ENCODE measurements at places on chromosomes 7 and 10.

GRCh38 chr10:106592396-106592795, 572.1 kb downstream of the SORCS1 start:
- no peak for DNase-seq

DNA sequence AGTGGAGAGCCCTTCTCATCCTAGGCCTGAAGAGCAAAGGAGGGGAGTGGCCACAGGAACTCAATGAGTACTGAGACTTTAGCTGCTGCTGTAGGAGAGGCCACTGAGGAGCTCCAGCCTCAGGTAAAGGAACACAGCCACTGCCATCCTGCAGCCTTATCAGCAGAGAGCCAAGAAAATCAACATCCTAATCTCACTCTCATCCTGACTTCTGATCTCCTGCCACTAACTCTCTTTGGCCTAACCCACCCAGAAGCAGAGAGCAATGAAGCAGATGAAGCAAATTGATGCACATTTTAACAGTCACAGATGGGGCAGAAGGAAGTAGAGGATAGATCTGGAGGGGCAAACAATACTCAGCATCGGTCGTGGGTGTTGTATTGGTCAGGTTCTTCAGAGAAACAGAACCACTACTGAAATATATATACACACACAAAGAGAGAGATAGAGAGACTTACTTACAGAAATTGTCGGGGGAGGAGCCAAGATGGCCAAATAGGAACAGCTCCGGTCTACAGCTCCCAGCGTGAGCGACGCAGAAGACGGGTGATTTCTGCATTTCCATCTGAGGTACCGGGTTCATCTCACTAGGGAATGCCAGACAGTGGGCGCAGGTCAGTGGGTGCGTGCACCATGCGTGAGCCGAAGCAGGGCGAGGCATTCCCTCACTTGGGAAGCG, 297.6 kb downstream of the MTERF1 start:
- DNase-seq = no peak

- DNase-seq = no peak
These were observed 605 bp upstream of the NFKB2 start for GRCh38 chr10:102394801-102395399.

DNA sequence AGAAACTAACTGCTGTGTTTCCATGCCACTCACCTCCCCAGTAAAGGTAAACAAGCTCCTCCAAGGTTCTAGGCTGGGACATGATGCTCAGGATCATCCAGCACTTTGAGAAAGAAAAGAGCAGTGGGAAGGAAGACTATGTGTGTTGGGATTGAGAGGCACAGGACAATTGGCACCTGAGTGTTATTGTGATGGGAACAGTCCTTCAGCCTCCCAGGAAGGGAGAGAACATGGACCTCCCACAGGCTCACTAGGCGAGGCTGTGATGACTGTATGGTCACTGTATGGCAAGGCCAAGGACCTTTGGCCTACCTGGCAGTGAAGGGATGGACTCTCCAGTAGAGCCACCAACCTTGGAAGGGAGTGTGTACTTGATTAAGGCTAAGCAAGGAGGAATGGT, 123.2 kb upstream of the UNC5B start:
- no peak for DNase-seq

DNA sequence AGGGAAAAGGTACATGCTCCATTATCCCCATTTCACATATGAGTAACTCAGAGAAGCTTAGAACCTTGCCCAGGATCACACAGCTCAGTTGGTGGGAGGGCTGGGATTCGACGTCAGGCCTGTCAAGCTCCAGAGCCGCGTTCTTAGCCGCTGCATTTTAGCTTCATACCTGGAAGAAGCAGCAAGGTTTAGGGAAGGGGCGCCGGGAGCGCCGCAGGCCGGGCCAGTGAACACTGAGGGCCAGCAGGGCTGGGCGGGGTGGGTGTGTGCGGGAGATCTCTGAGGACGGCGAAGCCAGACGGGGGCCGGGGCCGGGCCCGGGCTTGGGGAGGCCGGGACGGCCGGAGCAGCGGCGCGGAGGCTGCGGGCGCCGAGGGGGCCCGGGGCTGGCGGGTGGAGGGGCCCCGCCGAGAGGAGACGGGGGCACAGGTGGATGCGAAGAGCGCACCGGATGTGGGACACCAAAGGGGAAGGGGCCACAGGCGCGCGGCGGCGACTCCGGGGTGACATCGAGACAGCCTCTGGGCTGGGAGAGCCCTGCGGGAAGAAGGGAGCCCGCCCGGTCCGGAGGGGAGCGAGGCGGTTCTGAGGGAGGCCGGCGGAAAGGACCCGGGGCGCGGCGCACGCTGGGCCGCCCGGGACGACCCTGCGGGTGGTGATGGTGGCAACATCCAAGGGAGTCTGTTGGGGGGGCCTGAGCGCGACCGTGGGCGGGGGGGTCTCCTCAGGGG, 498 bp downstream of the NDST2 start:
- no peak for DNase-seq

DNA sequence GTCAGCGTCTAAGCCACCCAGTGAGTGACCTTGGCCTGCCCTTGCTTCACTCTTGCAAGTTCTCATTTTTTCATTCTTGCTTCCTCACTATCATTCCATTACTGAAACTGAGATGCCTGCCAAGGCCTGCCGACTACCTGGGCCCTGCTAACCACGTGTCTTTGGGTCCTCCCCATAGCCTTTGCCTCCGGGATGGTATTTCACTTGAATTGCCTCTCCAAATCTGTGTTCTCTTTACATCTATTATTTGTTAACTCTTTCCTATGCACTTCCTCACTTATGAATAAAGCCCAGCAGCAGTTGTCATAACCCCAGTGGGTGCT, 234.6 kb downstream of the SNX10 start:
- no peak for DNase-seq

DNA sequence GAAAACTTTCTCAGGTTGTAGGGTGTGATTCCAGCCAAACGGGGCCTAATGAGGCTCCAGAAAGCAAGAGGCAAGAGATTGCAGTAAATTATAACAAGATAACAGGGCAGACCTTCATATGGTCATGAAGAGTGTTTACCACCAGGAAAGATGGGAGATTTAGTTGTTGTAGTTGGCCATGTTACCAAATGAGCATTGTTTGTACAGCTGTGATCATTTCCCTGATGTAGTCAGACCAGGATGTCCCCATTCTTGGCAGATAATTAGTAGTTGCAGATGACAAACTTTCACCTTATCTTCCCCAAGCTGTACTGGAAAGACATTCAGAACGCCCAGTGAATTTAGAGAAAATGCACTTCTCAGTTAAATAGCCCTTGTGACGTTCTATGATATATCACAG, 630.8 kb downstream of the ANKRD7 start:
- no peak for DNase-seq

DNA sequence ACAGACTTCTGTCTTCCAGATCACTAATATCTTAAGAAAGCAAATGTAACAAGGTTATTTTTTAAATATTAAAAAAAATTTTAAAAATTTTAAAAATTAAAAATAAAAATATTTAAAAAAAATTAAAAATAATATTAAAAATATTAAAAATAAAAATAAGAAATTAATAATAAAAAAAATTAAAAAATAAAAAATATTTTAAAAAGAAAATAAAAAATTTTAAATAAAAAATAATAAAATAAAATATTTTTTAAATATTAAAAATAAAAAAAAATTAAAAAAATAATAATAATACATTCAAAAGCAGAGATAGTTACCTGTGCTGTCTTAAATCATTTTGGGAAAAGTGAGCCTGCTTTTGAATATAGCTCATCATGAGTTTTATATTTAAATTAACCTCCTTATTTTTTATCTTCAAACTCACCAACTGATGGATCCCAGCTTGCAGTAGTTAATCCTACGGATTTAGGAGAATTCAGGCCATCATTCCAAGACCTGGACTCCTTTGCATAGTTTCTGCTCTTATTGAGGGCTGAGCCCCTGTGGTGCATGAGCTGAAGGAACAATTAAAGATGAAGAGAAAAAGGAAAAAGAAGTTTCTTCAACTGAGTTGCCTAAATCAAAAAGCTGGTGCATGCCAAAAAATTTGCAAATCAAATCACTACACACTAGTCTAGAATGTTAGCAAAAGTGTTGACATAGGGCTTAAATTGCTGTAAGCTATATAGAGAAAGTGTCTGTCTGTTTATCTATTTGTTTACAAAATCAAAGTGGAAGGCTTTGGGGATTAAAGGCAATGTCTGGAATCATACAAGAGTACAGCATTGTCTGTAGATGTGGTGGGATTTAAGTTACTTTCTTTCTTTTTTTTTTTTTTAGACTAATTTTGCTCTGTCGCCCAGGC, 50.5 kb upstream of the ZNF438 start:
- DNase-seq = no peak

DNA sequence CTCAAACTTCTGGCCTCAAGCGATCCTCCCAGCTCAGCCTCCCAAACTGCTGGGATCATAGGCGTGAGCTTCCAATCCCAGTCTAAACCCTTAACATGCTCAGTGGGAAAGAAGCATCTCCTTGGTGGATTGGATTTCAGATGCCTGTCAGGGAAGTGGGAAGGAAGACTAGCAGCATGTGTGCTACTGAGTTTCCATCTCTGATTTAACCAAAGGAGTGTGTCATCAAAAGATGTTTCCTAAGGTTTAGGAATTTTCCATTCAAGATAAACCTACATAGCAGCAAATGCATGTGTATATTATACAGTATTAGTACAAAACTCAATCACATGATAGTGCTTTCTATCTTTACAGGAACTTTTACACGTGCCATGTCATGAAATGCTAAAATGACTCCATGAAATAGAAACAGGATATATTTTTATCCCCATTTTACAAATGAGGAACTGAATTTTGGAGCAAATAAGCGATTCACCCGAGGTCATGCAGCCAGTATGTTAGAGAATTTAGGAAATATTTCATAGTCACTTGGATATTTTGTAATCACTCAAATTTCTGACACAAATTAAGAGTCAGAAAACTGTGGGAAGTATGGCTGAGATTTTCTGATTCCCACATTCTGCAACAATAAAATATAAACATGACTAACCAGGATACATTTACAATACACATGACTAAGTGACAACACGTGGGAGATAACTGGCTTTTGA, 11.4 kb upstream of the TMEM26 start:
- DNase-seq = no peak

- no peak for DNase-seq
These were observed 1454.9 kb downstream of the REEP3 start for GRCh38 chr10:64976150-64976549.

GRCh38 chr7:16708980-16709379, 44.6 kb upstream of the TSPAN13 start:
- DNase-seq = no peak

DNA sequence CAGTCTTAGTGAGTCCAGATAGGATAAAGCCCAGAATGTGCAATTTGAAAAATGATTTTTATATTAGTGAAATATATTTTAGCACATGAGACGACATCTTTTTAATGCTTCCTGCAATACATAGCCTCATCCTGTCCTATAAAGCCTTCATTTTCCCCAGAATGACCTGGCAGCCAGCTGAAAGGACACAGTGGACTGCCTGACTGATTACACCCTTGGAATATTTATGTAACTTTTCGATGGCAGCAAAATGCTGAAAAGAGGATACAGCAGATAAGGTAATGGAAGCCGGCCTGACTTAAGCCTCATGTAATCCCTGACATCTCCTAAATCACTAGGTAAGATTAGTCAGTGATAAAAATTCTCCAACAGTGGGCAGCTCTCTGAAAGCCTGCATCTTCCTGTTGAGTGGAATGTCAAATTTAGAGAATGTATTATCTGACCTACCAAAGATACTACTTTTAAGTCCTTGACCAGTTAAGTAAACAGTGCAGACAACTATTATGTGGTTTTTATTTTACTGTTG, 210.7 kb upstream of the STEAP1 start:
- no peak for DNase-seq

- DNase-seq = no peak
These were observed 7.5 kb downstream of the DUSP5 start for GRCh38 chr10:110505130-110505770.

- DNase-seq = peak; percentile 20
These were observed 644 bp downstream of the UMAD1 start for GRCh38 chr7:7641129-7641663.

DNA sequence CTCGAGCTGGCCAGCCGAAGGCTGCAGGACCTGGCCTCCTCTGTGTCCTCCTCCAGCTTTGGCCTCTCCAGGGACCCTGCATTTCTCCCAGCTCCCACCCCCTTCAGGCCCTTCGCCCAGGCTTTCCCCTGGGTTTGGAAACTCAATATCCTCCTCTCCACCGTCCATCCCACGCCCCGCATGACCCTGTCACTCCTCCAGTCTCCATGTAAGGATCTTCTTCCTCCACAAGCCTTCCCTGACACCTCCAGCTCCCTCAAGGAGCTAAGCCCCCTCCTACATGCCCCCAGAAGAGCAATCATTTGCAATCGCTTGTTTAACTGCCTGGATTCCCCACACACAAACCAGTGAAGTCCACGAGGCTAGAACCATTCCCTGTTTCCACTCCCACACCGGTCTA, 24.6 kb upstream of the TMEM213 start:
- DNase-seq = no peak

DNA sequence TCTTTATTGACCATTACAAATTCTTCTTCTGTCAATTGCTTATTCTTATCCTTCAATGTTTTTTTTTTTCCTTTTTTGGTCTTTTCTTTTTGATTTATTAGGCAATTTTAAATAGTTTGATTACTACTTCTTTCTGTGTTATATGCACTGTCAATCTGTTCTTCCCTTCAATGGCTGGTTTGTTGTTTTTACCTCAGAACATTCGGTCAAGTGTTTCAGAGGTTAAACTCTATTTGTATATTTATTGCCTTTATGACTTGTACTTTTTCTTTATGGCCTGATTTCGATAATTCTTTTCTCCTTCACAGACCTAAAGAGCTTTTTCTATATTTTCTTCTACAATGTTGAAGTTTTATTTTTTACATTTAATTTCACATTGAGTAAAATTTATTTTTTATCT, 171.5 kb upstream of the AKR1E2 start:
- no peak for DNase-seq

- DNase-seq = no peak
These were observed 1263.5 kb upstream of the AUTS2 start for GRCh38 chr7:68334636-68335272.

DNA sequence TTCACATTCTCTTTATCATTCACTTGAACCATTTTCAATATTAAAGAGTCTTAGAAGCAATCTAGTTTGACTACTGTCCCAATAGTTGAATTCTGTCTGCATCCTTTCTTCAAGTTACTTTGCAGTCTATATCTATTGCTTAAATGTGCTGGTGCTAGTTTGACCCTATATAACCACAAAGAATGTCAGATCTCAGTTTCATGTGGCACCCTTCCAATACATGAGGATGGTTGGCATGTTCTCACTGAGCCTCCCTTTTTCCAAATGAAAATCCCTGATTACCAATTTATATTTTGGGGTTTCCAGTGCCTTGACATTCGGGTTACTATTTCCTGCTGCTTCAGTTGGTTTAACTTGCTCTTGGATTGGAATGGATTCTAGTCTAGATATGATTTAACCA, 292.7 kb downstream of the EXOC4 start:
- no peak for DNase-seq
